Sciatic nerve (tissue), 2 donors: ENCODE measurements at places on chromosomes 7 and 10. TPM values are rescaled to one million over a fixed set of nuclear protein-coding genes. Genes with fewer than 3 reads are reported as not detected.

SCART1 gene
- 4.7 TPM for total RNA-seq

PTPRZ1 gene
- total RNA-seq = 8.8 TPM

GNGT1 gene
- not detected for total RNA-seq

STK31 gene
- 1.8 TPM for total RNA-seq

CPN1 gene
- not detected for total RNA-seq

TRIM50 gene
- total RNA-seq = 0.71 TPM

VAX1 gene
- not detected for total RNA-seq

GRCh38 chr7:78127009-78127408 lies 328.4 kb downstream of the PHTF2 start:
- DNase-seq = no peak

GRCh38 chr10:133117036-133117687 lies 29.4 kb downstream of the ADGRA1 start:
- no peak for DNase-seq

GRCh38 chr7:70585071-70585470 lies 546.9 kb upstream of the GALNT17 start:
- DNase-seq = no peak

DNA sequence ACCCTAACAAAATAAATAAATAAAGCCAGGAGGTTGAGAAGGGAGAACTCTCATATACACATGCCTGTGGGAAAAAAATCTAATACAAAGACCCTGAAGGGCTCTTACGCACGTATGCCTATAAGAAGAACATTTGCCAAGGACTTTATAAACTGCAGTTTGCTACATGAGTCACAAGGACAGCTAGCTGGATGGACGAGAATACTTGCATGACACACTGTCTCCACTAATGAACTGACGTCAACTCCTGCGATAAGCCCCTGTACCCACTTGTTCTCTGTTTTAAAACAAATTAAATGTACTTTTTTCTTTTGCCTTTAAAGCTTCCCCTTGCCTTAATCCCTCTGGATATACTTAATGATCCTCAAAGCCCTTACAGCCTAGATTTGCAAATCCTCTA lies 374.6 kb upstream of the GHITM start:
- no peak for DNase-seq

- DNase-seq = no peak
Measured at GRCh38 chr10:16944986-16945385, 127.8 kb upstream of the RSU1 start.

DNA sequence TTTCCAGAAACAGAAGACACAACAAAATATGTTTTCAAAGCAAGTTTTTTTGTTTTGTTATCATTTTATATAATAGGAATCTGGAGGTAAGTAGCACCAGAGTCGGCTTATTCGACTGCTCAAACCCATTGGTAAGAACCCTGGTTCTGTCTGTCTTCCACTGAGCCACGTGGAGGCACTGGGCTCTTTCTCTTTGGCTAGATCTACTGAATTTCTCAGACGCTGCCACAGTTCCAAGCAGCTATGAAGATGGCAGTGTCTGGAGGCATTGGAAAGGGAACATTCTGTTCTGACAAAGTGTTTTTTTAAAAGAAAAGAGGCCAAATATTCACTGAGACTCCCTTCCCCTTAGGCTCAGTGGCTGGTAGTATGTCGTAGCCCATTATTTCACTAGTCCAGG lies 338.8 kb downstream of the NRG3 start:
- no peak for DNase-seq

DNA sequence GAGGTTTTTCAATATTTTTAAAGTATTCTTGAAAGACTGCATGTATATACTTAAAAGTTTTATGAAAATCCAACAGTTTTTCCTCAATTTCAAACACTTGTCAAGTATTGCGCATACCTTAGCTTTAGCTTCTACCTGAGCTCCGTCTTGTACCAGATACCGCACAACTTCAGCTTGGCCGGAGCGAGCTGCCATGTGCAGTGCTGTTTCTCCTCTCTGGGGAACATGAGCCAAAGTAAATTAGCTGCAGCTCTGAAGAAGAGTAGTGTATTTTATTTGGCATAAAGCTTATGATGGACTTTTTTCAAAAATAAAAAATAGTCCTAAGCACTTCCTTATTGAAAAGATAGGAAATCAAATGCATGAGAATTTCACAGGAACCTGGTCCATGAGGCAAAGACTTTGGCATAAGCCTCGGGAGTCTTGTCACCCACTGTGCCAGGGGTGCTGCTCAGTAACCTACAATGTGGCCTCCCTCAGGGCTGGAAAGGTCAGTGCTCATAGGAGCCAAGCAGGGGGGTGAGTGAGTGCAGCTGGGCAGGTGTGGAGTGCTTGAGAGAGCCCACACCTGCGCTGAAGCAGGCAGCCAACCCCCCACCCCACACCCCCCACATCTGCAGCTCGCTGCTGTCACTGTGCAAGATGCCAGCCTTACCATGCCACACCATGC lies 189.5 kb downstream of the ANK3 start:
- no peak for DNase-seq
